ENCODE measurements at places on chromosomes 4 and X.

GRCh38 chr4:99945718-99946355 lies 581 bp downstream of the DNAJB14 start:
- DNase-seq, result no peak

GRCh38 chrX:45803383-45803921 lies 602.8 kb upstream of the DIPK2B start:
- no peak for DNase-seq

GRCh38 chr4:97235521-97235920 lies 907.8 kb downstream of the STPG2 start:
- no peak for DNase-seq

DNA sequence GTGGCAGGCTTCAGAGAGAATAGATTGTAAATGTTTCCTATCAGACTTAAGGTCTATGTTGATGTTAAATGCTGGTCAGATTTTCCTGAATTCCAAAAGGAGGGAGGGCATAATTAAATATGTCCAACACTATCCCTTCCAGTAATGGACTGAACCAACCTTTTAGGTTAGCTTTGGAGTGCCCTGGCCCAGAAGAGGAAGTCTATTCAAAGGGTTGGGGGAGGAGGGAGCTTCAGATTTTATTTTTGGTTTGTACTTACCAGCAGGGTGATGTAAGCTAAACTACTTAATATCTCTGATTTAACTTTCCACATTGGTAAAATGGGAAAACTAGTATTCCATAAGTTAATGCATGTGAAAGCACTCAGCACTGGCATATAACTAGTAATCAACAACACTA lies 91.1 kb downstream of the RBM46 start:
- no peak for DNase-seq

DNA sequence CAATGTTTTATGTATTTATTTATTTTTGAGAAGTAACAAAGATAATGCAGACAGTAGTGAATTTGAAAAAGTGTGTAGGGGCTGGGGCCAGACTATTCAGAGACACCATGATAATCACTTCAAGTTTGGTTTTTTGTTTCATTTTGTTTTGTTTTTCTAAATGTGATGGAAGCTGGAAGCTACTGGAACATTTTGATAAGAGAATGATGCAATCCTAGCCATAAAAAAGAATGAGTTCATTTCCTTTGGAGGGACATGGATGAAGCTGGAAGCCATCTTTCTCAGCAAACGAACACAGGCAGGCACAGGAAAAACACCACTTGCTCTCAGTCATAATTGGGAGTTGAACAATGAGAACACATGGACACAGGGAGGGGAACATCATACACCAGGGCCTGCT lies 706.6 kb upstream of the EPHA5 start:
- no peak for DNase-seq

- no peak for DNase-seq
These were observed 213.3 kb downstream of the SMARCA1 start for GRCh38 chrX:129310000-129310399.

- no peak for DNase-seq
These were observed 50.4 kb upstream of the PGAM4 start for GRCh38 chrX:78019586-78020483.

GRCh38 chr4:173506597-173507211 lies 23.3 kb downstream of the HAND2 start:
- DNase-seq, result no peak

GRCh38 chrX:20382518-20383297 lies 116.0 kb upstream of the RPS6KA3 start:
- DNase-seq, result no peak

GRCh38 chrX:34437586-34437985 lies 219.5 kb downstream of the TMEM47 start:
- no peak for DNase-seq

DNA sequence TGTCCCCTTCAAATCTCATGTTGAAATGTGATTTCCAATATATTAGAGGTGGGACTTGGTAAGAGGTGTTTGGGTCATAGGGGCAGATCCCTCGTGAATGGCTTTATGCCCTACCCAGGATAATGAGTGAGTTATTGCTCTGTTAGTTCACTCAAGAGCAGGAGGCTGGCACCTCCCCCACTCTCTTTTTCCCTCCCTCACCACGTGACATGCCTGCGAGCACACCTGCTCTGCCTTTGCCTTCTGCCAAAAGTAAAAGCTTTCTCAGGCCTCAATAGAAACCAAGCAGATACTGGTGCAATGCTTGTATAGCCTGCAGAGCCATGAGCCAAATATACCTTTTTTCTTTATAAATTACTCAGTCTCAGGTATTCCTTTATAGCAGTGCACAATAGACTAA lies 286.3 kb upstream of the UGT8 start:
- no peak for DNase-seq

GRCh38 chr4:5828005-5828391 lies 64.9 kb downstream of the CRMP1 start:
- no peak for DNase-seq

DNA sequence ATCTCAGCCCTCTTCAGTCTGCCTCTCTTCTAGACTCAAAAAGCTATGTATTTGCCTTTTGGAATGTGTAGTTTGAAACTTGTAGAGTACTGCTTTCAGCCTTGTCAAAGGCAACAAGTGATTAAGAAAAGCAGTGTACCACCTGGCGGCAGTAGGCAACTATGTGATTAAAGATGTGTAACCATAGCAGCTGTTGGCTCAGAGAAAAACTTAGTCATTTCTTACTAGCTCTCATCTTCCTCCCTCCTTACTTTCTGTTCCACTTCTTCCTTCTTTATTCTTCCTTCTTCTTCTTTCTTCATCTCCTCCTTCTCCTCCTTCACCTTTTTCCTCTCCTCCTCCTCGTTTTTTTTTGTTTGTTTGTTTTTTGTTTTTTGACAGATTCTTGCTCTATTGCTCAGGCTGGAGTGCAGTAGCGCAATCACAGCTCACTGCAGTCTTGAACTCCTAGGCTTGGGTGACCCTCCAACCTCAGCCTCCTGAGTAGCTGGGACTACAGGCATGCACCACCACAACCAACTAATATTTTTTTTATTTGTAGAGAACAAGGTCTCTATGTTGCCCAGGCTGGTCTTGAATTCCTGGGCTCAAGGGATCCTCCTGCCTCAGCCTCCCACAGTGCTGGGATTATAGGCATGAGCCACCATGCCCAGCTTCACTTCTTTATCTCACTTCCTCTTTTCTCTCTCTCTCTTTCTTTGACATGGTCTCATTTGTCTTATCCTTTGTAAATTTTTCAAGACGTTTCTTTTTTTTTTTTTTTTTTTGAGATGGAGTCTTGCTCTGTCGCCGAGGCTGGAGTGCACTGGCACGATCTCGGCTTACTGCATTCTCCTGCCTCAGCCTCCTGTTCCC lies 32.6 kb downstream of the ABHD18 start:
- no peak for DNase-seq

DNA sequence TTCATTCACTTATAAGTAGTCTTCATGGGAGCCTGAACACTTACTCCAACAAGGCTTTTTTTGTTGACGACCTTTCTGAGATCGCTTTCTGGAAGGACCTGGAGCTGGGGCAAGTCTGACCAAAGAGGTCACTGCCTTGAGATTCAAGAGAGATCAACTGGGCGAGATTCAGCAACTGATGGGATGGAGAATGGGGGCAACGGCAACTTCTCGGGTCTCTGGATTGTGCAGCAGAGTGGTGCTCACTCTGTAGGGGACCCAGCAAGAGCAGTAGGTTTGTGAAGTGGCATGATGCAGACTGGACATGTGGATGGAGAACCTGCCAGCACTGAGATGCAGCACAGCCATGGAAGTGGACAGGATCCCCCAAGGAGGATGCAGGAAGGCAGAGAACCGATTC lies 288.1 kb downstream of the EVC2 start:
- no peak for DNase-seq

DNA sequence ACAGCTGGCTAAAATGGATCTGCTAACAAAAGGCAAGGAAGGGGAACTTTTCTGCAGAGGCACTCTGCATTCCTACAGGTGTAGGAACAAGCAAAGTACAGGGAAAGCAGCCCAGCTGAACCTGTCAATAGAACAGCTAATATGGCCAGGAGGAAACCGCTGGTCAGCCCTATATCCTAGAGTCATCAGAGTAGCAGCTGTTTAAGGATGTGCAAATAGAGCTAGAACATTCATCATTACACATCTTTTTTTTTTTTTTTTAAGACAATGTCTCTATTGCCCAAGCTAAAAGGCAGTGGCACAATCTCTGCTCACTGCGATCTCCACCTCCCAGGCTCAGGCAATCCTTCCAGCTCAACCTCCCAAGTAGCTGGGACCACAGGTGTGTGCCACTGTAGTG lies 163.0 kb downstream of the BTC start:
- no peak for DNase-seq

- no peak for DNase-seq
These were observed 391.7 kb upstream of the NWD2 start for GRCh38 chr4:36852856-36853255.

DNA sequence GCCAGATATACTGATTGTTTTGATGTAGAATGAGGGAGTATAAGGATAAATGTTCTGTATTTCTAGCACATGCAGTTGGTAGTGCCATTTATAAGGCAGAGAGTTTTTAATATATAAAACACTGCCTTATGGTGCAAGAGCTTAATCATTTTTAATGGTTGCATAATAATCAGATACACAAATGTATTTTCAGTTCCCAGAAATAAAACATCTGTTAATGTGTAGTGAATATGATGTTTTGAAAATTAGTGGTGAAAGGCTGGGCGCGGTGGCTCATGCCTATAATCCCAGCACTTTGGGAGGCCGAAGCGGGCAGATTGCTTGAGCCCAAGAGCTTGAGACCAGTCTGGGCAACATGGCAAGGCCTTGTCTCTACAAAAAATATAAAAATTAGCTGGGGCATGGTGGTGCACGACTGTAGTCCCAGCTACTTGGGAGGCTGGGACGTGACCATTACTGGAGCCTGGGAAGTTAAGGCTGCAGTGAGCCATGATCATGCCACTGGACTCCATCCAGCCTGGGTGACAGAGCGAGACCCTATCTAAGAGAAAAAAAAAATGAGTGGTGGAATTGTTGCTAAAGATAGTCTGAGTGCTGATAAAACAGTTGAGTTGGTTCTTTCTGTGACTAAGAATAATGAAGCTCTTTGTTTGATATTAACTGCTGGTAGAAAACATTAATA lies 29.3 kb downstream of the CLCN3 start:
- no peak for DNase-seq

DNA sequence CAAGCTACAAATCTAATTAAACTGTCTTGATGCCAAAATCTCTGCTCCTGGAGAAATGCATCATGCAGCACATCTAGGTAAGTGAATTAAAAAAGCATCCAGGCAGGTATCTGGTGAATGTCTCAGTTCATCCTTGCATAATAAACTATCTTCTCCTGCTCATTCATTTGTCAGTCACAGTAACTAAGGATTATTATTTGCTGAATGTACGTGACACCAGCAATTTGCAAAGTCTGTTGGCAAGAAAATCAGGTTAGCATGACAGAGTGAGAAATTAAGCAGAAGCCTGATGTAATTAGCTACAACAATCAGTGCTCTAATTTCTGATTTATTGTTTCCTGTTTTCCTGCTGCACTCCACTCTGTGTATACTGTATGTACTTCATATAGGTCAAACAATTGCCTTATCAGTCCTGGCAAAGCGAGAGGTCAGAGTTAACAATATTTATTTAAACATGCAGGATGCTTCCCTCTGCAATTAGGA lies 213.6 kb downstream of the FBXO8 start:
- no peak for DNase-seq

- DNase-seq, result no peak
These were observed 111.2 kb downstream of the CEP44 start for GRCh38 chr4:174394915-174395314.

DNA sequence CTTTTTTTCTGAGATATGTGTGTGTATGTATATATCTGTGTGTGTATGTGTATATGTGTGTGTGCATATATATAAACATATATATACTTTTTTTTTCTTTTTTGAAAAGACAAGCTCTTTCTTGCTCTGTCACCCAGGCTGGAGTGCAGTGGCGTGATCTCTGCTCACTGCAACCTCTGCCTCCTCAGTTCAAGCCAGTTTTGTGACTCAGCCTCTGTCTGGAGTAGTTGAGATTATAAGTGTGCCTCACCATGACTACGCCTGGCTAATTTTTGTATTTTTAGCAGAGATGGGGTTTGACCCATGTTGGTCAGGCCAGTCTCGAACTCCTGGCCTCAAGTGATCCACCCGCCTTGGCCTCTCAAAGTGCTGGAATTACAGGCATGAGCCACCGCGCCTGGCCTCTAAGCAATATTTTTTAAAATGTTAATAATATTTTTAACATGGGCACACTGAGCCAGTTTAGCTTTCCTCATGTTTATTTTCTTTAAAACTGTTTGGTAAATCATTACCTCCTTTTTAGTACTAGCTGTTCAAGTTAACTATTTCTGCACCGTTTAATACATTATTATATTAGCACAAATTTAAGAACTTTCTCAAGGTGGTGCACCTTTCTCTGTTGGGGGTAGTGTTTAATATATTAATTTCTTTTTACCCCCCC lies 33.3 kb downstream of the BBS12 start:
- no peak for DNase-seq

- no peak for DNase-seq
These were observed 37.2 kb downstream of the FRMD7 start for GRCh38 chrX:132090403-132091159.

- DNase-seq, result no peak
These were observed 130.9 kb downstream of the CBR4 start for GRCh38 chr4:168879188-168879587.

- DNase-seq, result no peak
These were observed 97.5 kb downstream of the NPNT start for GRCh38 chr4:105992641-105993305.

DNA sequence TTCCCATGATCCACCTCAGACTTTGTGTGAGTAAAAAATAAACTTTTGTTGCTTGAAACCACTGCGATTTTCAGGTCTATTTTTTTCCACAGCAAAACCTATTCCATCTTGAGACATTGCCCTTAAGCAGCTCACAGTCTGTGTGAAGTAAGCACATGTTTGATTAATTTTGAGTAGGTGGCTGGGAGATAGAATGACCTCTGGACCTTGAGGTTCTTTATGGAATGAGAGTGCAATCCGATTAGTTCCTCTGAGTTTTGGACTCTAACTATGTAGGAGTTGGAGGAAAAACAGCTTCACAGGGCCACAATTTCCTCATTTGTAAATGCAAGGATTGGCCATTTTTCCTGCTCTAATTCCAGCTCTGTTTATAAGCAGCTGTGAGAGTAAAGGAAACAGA lies 234.1 kb upstream of the IGFBP7 start:
- DNase-seq, result no peak

DNA sequence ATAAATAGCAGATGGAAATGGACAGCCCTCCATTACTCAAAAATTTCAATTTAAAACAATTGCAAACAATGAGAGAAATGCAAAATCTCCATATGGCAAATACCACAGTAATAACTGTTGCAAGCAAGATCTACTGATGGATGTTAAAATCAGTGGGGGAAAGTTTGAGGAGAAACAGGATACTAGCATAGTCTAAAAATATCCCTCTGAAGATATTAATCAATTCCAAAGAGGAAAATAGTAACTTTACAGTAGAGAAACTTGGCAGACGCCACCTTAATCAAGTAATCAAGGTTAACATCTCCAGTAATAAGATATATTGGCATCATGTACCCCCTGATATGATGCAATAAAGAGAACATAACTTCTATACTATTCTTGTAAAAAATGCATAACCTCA lies 344.8 kb downstream of the ZNF674 start:
- no peak for DNase-seq

- DNase-seq, result no peak
These were observed 365.7 kb upstream of the MAD2L1 start for GRCh38 chr4:120432301-120432860.
